ENCODE measurements at places on chromosomes 4 and X.

DNA sequence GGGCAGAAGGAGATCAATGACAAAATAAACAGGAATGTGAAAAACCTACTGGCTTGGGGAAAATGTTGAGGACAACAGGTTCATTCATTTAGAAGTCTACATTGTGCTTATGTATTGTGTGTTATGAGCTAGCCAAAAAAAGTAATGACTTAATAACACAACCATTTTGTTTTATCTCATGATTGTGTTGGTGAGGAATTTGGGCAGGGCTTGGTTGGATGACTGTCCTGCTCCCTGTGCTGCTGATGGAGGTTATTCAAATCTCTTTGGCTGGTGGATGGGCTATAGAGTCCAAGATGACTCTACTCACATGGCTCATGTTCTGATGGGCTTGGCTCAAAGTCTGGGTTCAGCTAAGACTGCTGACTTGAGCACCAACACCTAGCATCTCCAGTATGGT is 116.3 kb downstream of the HS3ST1 start:
- DNase-seq, result no peak

DNA sequence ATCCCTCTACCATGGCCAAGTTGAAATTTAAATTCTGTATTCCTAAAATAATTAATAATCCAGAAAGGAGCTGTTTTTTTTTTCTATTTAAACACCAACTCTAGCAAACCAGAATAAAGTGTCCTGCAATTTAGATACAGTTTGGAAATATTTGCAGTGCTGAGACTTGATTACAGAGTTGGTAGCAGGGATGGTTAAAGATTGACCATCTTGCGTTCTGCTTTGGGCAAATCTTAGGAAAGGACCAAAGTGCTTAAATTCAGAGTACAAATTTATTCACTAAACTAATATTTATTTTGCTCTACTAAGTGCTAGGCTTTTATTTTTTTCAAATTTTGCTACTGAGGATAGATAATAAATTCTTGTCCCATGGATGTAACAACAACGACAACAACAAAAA is 180.2 kb upstream of the AADAT start:
- no peak for DNase-seq

- no peak for DNase-seq
Measured at GRCh38 chr4:161364681-161365080, 799.1 kb downstream of the FSTL5 start.

- DNase-seq, result no peak
Measured at GRCh38 chr4:182063651-182064050, 179.6 kb upstream of the TENM3 start.

DNA sequence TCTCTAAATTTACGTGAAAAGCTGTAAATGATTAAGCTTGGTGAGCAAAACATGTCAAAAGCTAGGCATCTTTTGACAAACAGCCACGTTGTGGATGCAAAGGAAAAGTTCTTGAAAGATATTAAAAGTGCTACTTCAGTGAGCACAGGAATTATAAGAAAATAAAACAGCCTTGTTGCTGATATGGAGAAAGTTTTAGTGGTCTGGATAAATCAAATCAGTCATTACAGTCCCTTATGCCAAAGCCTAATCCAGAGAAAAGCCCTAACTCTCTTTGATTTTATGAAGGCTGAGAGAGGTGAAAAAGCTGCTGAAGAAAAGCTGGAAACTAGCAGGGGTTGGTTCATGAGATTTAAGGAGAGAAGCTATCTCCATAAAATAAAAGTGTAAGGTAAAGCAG is 487.2 kb downstream of the CCSER1 start:
- DNase-seq, result no peak

- no peak for DNase-seq
Measured at GRCh38 chr4:131978120-131978519, 1171.0 kb upstream of the PCDH10 start.

GRCh38 chr4:47662975-47663374 is 174.9 kb downstream of the CORIN start:
- no peak for DNase-seq

DNA sequence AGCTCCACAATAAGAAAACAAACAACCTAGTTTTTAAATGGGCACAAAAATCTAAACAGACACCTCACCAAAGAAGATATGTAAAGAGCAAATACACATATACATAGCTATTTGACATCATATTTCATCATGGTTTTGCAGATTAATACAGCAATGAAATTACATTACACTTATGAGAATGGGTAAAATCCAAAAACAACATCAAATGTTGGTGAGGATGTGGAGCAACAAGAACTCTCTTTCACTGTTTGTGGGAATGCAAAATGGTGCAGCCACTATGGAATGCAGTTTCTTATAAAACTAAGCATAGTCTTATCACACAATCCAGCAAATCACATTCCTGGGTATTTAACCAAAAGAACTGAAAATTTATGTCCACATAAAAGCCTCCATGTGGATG is 25.0 kb downstream of the TLR6 start:
- DNase-seq, result no peak

GRCh38 chrX:78708262-78708661 is 39.3 kb upstream of the LPAR4 start:
- DNase-seq, result no peak

DNA sequence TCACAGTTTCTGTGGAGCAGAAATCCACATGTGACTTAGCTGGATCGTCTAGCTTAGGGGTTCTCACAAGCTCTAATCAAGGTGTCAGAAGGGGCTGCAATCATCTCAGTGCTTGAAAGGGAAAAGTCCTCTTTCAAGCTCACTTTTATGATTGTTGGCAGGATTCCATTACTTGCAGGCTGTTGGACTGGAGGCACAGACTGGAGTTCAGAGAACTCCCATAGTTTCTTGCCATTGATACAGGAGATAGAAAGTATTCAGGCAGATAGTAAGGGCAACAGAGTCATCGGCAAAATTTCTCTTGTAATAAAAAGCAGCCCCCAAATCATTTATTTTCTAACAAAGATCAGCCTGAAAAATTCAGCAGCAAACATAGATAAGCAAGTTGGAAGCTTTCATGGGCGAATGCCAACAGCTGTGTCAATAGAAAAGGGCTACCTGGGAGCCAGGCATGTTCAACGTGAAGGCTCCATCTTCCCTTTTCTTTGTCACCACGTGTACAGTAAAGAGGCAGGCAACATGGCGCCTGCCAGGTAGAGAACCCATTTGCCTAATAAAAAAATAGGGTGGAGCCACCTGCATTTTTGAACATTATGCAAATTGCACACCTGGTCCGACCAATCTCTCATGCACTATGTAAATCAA is 64.4 kb downstream of the CXCL13 start:
- DNase-seq, result no peak

DNA sequence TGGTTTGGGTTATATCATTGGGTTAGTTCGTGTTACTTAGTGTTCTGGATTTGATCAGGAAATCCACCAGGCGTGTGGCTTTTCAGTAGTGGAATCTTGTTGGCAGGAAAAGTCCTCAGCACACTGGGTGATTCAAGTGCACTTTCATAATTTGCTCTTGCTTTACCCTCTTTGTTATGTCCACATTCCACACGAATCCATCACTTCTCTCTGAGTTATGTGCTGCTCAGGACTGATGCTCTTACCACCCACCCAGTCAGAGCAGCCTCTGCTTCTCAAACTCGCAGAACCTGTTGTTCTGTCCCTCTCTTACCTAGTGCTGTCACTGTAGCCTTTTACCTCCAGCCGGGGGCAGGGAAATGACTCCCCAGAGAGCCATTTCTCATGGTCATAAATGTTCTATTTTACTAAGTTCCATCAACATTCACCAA is 37.2 kb upstream of the SCRG1 start:
- DNase-seq, result no peak

DNA sequence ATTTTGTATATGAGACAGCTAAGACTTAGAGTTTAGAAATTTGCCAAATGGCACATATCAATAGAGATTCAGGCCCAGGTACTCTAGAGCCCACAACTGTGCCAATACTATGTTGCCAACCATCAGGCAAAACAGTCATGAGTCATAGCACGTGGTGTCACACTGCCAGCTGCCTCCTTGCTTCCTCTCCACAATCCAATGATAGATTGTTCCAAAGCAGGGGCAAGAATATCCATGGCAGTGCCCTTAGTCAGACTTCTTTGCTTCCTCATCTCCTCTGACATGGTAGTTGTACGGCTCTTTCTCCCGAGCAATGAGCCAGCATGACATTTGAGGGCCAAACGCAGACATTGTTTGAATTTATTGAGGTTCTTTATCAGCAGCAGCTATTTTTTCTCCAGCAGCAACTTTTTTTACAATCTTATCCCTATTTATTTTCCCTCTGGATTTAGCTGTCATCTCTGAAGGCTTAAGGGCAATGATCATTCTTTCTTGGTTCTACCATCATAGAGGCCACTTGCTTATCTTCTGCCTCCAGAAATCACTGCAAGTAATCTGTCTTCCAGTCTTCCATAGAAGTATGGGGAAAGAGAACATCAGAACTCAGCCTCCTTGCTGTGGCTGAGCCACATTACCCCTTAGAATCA is 169.7 kb downstream of the COL4A6 start:
- DNase-seq, result no peak

DNA sequence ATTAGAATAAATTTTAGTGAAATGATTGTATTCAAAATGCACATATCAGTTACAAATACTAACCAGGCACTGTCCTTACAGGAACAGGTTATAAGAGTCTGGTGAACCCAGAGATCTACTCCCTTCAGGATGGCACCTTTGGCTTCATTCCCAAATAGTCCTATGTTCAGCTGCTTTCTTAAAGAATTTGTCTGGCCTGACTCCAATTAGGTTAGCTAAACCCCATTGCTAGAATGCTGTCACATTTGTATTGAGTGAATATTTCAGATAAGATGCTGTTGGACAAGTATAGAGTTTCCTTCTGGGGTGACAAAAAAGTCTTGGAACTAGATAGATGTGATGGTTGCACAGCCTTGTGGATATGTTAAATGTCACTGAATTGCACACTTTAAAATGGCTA is 69.4 kb downstream of the EFHC2 start:
- DNase-seq, result no peak

GRCh38 chrX:48854898-48855297 is 19.5 kb upstream of the PCSK1N start:
- no peak for DNase-seq

GRCh38 chr4:9820343-9820742 is 38.9 kb downstream of the DRD5 start:
- no peak for DNase-seq

DNA sequence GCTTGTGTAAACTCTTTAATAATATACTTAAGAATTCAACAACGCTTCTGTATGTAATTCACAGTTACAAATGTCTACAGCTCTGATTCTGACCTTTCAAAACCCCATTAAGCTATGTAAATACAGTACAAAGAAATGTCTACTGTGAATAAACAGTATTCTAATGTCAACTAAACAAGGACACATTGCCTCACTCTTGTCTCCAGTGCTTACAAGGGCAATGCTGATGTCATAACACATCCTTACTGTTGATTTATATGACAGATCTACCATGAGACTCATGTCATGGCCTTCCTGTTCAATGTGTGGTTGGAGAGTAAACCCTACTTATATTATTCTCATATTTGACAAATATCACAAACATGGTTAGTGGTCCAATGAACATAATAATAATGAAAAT is 256.1 kb upstream of the ADGRL3 start:
- no peak for DNase-seq
